ENCODE measurements at places on chromosomes 1 and 21.

DNA sequence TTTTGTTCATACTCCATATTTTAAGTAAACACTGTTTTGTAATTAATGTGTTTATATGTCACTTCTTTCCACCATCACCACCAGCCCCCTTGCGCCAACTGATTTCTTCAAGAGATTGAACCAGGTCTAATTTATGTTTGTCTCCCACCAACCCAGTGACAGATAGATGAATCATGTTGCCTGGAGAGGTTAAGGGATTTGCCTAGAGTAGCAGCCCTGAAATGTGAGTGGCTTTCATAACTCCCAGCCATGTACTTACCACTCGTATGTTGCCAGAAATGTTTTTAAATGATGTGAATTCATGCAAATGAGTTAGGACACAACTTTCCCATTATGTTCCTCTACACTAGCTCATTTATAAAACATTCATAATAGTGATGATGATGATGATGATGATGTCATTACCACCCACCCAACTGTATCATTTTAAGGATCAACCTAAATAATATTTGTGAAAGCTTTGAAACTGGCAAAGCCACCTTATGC, 86.9 kb downstream of the LRRC8D start:
- no peak for DNase-seq

- no peak for DNase-seq
Measured at GRCh38 chr1:3683197-3683596, 30.9 kb downstream of the TP73 start.

GRCh38 chr1:27562534-27563340, 41.2 kb downstream of the AHDC1 start:
- no peak for DNase-seq

GRCh38 chr1:22814176-22815042, 103.8 kb downstream of the EPHB2 start:
- no peak for DNase-seq

DNA sequence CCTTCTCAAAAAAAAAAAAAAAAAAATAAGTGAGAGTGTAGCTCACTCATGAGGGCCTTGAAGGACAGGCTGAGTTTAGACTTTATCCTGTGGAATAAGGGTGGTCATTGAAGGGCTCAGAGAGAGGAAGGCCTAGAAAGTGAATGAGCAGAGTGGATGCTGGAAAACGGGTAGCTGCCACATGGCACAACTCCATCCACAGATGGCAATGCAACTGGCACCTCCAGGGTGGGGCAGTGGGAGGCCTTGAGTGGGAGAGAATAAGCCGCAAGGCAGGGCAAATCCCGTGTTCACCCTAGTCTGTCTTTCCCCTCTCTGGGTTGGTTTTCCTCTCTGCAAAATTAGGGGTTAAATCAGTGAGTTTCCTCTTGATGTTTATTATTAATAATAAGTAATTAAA, 3.1 kb downstream of the TNNI1 start:
- DNase-seq: no peak

GRCh38 chr1:240111558-240111957, 19.9 kb downstream of the FMN2 start:
- DNase-seq: no peak

DNA sequence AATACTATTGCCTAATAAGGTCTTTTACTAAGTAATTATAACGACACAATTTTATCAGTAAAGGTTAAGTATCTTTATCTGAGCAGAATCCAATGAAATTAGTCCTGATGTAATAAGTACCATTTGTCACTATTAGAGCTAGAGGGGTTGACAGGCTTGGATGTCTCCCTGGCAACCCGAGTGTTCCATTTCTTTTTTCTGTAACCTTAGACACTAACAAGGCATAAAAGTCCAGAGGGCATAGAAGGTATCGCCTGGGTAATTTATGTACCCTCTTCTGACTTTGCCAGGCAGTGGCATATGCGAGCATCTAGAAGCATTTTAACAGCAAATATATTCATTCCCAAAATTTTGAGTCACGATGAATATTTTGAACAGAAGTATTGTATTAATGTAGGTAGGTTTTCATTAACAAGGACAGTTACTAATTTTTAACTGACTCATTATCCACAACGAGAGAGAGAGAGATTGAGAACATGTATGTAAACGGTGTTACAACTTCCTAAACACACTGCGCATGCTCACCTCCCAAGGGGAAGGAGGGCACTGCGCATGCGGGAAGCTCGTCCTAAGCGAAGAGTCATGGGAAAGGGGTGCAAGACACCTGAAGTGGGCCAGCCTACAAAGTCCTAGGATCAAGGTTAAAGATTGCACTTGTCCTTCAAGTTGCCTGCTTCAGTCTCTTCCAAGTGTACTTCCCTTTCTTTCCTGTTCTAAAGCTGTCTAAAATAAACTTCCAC, 423.9 kb downstream of the DSCAM start:
- no peak for DNase-seq

GRCh38 chr1:5989731-5990271, 2.4 kb downstream of the NPHP4 start:
- no peak for DNase-seq

- DNase-seq: no peak
Measured at GRCh38 chr1:14549897-14550620, 48.4 kb upstream of the KAZN start.

GRCh38 chr1:161214369-161214768, 726 bp upstream of the FCER1G start:
- DNase-seq: no peak

GRCh38 chr1:43194509-43194908, 22.4 kb downstream of the CFAP57 start:
- DNase-seq: no peak

DNA sequence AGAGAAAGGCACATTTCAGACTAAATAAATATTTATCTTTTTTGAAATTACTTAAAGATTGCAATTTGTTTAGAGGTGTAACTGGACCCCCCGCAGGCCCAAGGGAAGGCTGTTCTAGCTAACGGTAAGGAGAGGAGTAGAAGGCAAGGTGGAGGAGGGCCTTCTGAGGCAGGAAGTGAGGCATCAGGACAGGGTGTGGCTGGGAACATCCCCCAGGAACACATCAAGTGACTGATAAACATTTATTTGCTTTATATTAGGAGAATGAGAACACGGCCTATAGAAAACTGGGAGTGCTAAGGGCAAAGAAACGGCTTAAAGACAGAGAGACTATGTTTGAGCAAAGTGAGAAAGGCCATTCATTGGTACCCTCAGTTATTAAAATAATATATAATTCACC, 23.2 kb downstream of the HIVEP3 start:
- DNase-seq: no peak

DNA sequence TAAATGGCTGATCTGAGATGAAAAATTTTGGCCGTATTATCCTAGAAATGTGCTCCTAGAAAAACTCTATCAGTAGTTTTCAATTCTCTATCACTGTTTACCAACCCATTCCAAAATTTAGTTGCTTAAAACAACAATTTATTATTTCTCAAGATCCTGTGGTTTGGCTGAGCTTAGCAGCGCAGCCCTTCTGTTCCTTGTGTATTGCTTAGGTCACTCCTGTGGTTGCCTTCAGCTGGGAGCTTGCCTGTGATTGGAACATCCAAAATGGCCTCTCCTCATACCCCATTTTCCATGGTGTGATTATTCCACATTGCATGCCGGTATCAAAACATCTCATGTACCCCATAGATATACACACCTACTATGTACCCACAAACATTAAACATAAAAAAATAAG, 22.8 kb upstream of the STUM start:
- DNase-seq: no peak

- no peak for DNase-seq
Measured at GRCh38 chr1:47214549-47214948, 17.5 kb downstream of the TAL1 start.

DNA sequence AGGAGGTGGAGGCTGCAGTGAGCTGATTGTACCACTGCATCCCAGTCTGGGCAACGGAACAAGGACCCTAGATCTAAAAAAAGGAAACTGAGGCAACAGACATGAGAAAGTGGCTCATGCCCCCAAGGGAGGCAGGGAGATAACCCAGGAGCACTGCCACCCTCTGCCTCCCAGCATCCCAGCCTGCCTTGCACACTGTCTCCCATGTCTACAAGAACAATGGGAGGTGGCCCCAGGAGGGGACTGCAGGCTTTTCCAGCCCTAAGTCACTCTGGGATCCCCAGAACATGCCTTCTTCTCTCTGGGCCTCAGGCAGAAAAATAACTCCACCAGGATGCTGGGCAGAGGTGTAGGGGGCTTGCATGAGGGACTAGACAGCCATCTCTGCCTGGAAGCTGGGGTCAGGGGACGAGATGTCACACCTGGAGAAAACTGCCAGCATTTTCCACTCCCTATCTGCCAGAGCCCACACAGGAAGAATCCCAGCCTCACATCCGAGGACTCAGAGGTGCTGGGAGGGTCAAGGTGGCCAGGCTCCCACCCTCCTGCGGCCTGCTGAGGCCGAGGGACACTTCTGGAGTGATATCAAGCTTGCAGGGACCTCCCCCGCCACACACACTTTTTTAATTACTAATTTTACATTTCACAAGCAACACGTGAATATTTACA, 21.4 kb downstream of the RUNX3 start:
- DNase-seq: no peak

DNA sequence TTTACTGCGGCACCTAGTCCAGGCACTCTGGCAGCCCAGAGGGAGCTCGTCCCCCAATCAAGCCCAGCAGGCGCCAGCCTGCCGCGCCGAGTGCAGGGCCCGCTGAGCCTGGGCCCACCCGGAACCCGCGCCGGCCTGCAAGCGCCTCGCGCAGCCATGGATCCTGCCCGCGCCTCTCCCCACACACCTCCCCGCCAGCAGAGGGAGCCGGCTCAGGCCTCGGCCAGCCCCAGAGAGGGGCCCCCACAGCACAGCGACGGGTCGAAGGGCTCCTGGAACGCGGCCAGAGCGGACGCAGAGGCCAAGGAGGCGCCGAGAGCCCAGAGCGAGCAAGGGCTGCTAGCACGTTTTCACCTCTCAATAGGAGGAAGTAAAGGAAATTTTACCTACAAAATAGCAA, 767.0 kb downstream of the MRPL39 start:
- DNase-seq: no peak

- no peak for DNase-seq
Measured at GRCh38 chr1:187987236-187987776, 1158.6 kb downstream of the PLA2G4A start.

- DNase-seq: no peak
Measured at GRCh38 chr1:78142736-78143135, 97.0 kb downstream of the GIPC2 start.
